ENCODE measurements at places on chromosomes 4 and X. TPM values are rescaled to one million over a fixed set of nuclear protein-coding genes. Genes with fewer than 3 reads are reported as not detected.

The ASB11 gene
- total RNA-seq: 0.17 TPM

DNA sequence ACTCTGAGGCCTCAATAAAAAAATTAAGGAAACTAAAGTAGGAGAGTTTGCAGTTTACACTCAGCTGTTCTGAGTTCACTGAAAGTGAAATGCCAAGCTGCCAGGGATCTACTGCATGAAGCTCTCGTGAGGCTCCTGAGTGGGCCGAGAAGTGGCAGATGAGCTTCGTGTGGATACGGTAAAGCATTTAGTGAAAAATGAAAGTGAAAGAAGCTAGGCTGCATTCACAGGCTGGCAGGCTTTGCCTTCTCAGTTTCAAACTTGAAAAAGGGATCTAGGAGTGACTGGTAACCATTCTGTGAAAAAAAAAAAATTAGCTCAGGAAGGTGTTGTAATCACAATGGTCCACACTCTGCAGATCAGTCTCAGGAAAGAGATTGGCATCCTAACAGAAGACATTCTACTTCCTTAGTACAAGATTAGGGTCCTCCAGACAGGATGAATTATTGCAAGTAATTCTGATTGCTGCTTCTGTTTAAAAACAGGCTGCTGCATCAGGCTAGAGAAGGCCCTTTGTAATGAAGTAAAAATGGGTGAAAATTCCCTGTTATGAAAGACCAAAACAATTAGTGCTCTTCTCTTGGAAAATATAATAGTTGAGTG lies 679.9 kb downstream of the RPA4 start:
- peak; percentile 27 for ATAC-seq

DNA sequence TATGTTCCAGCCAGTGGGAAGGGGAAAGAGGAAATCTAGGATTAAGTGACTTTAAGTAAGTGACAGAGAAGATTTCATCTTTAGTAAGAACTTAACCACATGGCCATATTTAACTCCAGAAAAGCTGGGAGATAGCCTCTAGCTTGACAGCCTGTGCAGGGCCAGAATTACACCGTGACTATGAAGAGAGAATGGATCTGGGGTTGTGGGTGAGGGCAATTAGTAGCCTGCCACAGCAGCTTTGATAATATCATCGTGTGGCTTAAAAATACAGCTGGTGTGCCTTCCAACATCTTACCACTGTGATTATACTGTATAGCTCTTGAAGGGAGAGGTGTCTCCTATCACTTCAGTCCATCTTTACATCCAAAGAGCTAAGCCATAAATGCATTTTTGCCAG lies 57.6 kb upstream of the TBC1D9 start:
- no peak for ATAC-seq

GRCh38 chrX:11285651-11286050 lies 7.6 kb upstream of the AMELX start:
- ATAC-seq: no peak

GRCh38 chr4:54226404-54227255 lies 2.5 kb upstream of the PDGFRA start:
- no peak for ATAC-seq

DNA sequence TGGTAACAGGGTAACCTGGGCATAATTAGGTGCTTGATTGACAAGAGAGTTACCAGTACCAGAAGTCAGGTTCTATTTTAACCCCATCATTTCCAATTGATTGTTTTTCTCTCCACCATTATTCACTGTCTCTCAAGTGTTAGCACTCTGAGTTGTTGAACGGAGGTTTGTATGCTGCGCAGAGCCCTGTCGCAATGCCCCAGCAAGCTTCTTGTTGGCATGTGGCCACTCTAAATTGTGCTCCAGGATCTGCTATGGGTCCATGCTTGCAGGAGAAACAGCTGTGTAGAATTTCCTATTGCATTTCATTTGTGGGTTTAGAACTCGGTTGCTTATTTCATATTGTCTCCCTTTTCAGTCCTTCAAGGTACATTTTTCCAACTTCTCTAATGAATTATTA lies 98.2 kb downstream of the KLHL8 start:
- ATAC-seq: no peak

DNA sequence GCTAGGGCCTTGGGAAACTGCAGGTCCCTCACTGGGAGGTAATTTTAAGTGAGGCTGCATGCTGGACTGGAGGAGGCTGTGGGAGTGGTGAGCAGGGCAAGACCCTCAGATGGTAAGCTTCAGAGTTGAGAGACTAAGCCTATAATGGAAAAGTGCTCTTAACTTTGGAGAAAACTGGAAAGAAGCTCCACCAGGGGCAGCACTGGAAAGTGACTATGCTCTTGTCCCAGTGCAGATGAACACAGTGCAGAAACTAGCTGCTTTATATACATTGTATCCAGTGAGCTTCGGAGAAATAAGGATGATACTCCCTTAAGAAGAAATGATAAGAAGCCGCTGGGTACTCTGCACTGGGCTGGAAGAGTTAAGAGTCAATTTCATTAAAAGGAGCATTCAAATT lies 3.2 kb upstream of the MAGEB2 start:
- no peak for ATAC-seq

DNA sequence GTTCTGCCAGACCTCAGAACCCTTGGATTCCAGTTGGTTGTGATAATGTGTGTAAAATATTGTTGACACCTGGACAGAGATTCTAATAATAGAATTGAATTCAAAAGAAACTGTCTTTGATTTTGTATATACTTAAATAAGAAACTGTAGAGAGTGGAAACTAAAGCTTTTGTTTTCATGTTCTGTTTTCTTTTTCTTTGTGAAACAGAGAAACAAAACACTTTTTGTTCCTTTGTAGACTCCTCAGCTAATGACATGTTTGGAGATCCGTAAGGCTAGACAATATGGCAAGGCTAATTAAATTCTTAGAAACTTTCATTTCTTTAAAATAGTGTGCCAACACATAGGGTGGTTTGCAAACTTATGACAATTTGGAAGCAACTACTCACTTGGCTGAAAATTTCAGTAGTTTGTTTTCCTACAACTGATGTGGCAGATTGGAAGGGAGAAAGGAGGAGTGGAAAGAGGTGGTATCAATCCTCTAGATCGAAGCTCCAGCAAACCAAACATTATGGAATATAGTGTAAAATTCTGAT lies 90.9 kb upstream of the FAT1 start:
- ATAC-seq: no peak
